ENCODE measurements at places on chromosomes 3 and 15. TPM values are rescaled to one million over a fixed set of nuclear protein-coding genes. Genes with fewer than 3 reads are reported as not detected.

Gene WDR72
- not detected for polyA plus RNA-seq

DNA sequence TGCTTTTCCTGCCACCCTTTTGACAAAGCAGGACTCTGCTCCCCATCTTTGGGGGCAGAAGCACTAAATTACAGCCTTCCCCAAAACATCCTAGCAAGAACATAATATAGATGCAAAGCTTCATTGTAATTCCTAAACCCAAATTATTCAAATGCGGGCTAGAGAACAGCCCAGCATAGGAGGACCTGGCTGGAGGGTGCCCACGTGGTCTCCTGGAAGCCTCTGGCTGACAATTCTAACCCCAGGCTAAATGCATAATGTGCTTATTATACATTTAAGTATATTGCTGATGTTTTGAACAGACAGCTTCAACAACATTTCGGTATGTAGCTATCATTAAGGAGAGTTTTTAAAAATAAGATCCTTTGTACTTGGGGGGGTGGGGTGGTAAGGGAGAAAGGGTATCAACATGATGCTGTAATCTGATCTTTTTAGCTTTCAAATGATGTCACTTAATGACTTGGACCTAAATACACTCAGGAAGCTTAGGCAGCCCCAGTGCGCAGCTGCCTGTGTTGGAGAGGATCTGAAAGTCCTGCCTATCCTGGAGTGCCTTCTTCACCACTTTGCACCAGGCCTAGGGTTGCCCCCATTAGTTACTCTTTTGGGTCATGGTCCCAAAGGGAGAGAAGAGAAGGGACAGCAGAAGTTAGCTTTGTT lies 57.2 kb upstream of the USP3 start:
- DNase-seq = no peak

DNA sequence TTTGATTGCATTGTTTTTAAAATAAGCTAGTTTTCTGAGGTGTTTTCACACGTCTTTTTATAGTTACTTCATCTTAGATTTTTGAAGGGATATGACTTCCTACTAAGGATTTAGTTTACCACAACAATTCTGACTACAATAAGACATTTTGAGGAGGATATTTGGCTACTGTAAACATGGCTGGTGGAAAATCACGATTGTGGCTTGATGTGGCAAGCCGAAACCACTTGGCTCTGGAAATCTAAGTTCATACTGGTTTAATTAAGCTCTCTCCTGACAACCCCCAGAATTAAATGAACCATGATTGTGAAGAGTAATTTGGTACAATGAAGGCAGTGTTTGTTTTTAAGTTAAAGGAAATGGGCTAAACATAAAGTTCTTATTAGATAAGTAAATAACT lies 30.8 kb downstream of the ST3GAL6 start:
- DNase-seq = no peak

DNA sequence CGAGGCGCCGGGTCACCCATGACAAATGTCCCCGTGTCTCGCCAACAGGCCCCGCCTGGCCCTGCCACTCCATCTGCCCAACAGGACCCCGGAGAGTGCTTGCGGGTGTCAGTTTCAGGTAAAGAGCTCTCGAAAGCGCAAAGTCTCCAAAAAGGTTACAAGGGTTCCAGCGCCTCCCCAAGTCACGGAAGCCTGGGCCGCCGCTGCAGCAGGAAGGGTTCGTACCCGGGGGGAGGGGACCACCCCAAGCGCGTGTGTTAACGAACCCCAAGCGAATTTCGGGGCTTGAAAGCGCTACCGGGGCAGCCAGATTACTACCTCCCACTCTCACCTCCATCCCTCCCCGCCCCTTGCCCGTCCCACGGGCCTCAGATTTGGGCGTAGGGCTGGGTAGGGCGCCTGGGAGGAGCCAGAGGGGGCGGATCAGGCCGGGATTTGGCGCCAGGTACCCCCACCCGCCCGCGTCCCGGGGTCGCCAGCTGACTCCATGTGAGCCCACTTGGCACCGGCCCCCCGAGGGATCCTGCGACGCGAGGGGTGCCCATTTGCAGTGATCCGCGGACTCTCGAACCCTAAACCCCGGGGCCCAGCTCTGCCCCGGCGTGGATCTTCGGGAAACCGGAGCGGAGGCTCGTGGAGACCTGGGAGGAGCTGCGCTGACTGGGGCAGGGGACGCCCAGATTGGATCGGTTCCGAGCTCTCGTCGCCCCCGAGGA lies 85.9 kb downstream of the NR2F2 start:
- DNase-seq = no peak

DNA sequence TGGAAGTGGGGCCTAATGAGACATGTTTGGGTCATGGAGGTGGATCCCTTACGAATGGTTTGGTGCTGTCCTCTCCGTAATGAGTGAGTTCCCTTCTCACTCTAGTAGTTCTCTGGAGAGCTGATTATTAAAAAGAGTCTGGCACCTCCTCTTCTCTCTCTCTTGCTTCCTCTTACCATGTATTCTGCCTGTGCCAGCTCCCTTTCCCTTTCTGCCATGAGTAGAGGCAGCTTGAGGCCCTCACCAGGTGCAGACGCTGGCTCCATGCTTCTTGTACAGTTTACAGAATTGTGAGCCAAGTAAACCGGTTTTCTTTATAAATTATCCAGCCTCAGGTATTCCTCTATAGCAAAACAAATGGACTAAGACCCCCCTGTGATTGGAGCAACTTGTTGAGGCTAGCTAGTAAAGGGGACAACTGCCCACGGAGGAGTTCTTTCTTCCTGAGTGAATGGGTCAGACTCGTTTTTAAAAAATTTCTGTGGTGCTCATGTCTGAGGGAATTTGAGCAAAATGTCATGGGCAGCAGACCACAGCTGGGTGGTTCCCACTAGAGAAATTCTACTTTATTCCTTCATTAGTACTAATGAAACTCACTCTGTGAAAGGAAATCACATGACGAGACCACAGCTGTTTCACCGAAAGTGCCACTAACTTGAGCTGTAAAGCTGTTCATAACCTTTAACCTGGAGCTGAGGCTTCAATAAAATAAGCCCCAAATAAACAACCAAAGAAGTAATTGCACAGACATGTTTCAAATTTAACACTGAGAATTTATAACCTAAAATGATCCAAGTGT lies 210.0 kb downstream of the NFKBIZ start:
- DNase-seq = no peak
